ENCODE measurements at places on chromosomes 16 and 17. TPM values are rescaled to one million over a fixed set of nuclear protein-coding genes. Genes with fewer than 3 reads are reported as not detected.

DNA sequence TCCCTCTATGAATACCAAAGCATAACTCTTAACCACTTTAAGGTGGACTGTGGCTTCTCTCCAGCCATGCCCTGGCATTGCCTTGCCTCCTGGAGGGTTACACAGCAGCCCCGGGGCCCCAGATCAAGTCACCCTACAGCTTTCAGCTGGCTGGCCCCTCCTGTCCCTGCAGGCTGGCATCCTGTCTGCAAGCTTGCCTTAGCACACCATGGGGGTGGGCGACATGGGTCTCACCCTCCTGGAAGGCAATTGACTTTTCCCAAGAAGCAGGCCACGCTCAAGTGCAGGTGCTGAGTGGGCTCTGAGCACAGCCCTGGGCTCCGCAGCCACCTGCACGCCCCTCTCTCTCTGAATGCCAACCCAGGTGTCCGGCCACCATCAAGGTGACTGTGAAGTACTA, 25.8 kb upstream of the AKTIP start:
- DNase-seq: no peak

GRCh38 chr17:2170023-2170422, 115.1 kb downstream of the HIC1 start:
- no peak for DNase-seq

The TMEM101 gene
- 31.9 TPM for total RNA-seq

DNA sequence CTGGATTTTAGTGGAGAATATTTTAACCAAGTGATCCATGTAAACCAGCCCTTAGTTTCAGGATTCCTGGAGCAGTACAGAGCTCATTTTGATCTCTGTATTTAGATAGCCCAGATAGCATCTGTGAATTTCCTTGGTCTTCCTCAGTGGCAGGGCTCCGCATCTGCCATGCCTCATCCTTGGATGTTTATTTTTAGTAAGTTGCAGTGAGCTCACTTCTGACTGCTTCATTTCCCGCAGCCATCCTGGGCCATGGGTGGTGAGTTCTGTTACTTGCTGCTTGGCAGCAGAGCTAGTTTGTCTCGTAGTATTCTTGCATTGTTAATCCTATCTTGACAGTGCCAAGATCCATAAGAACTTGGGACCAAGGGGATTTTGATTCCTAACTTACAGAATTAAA, 33.7 kb downstream of the IST1 start:
- DNase-seq: peak; percentile 79

GRCh38 chr17:855569-855968, 73.4 kb downstream of the MRM3 start:
- no peak for DNase-seq
